Natural killer cell (primary cell): ENCODE measurements at places on chromosomes 4 and X. TPM values are rescaled to one million over a fixed set of nuclear protein-coding genes. Genes with fewer than 3 reads are reported as not detected.

The MAML3 gene
- 1.7 TPM for total RNA-seq

GRCh38 chrX:44456685-44457084 lies 86.0 kb downstream of the FUNDC1 start:
- H3K27ac ChIP-seq: no peak overlapping the region
- H3K4me1 ChIP-seq: no peaks in the 10 kb centered on the region
- no peak for DNase-seq

The POU3F4 gene
- total RNA-seq: not detected

DNA sequence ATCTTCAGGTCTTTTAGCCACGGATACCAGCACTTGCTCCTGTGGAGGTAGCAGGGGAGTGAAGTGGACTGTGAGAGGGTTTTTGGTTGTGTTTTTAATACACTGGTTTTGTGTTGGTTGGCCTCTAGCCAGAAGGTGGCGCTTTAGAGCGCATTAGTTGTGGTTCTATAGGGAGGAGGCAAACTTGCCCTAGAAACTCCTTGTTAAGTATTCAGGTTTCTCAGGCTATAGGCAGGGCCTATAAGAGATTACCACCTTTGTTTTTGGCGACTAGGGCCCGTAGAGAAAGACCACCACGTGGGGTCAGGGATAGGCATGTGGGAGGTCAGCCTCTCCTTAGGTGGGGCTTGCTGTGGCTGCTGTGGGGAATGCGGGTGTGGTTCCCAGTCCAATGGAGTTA lies 221.6 kb upstream of the SPANXN4 start:
- H3K27me3 ChIP-seq: no peaks in the 10 kb centered on the region
- DNase-seq: no peak
- no peaks in the 10 kb centered on the region for H3K4me1 ChIP-seq
- no peaks in the 10 kb centered on the region for H3K36me3 ChIP-seq

GRCh38 chr4:176393306-176394013 lies 73.7 kb downstream of the SPCS3 start:
- H3K36me3 ChIP-seq: no peaks in the 10 kb centered on the region
- DNase-seq: no peak
- H3K27me3 ChIP-seq: no peaks in the 10 kb centered on the region
- H3K4me1 ChIP-seq: no peaks in the 10 kb centered on the region
- H3K4me3 ChIP-seq: no peak overlapping the region

DNA sequence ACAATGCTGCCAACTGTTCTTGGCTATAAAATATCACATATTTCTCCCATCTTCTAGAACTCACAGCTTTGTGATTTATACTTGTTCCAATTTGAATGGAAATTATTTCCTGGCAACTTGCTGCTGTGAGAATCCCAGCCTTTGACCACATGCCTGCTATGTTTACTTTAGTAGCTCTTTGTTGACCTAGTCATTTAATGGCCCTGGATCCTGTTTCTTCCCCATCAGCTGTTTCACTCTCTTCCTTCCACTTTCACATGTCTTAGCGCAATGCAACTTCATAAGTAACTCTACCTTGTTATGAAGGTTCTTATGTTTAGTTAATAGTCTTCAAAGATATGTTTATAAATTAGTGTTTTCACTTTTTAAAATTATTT lies 1973.6 kb upstream of the AGA start:
- DNase-seq: no peak
- no peaks in the 10 kb centered on the region for H3K27me3 ChIP-seq
- no peak overlapping the region for H3K27ac ChIP-seq
- no peaks in the 10 kb centered on the region for H3K36me3 ChIP-seq
- no peaks in the 10 kb centered on the region for H3K4me1 ChIP-seq

DNA sequence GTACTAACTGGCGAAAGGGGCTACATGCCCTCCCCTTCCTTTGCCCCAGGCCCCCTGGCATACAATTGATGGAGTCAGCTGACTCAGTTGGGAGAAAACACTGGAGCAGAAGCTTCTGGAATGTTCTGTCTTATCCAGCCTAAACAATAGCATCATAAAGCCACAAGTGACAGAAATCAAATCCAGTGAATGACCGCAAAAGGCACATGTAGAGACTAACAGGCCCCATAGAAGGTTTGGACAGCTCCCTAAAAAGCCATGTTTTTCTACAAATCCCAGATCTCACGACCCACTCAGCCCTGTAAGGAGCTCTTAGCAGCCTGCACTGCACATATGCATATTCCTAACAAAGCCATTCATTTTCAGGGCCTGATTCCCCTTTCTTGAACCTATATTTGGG lies 25.1 kb downstream of the SCARB2 start:
- no peak for DNase-seq
- H3K27me3 ChIP-seq: no peaks in the 10 kb centered on the region
- no peak overlapping the region for H3K27ac ChIP-seq
- no peak overlapping the region for H3K4me3 ChIP-seq

GRCh38 chrX:135403374-135403773 lies 18.4 kb upstream of the SMIM10L2A start:
- H3K4me3 ChIP-seq: no peak overlapping the region
- peak; percentile 7 for DNase-seq
- H3K27ac ChIP-seq: no peak overlapping the region
- no peaks in the 10 kb centered on the region for H3K27me3 ChIP-seq

GRCh38 chrX:83845397-83845796 lies 15.5 kb upstream of the CYLC1 start:
- H3K27ac ChIP-seq: no peak overlapping the region
- H3K36me3 ChIP-seq: no peaks in the 10 kb centered on the region
- H3K4me3 ChIP-seq: no peak overlapping the region
- H3K4me1 ChIP-seq: no peaks in the 10 kb centered on the region

DNA sequence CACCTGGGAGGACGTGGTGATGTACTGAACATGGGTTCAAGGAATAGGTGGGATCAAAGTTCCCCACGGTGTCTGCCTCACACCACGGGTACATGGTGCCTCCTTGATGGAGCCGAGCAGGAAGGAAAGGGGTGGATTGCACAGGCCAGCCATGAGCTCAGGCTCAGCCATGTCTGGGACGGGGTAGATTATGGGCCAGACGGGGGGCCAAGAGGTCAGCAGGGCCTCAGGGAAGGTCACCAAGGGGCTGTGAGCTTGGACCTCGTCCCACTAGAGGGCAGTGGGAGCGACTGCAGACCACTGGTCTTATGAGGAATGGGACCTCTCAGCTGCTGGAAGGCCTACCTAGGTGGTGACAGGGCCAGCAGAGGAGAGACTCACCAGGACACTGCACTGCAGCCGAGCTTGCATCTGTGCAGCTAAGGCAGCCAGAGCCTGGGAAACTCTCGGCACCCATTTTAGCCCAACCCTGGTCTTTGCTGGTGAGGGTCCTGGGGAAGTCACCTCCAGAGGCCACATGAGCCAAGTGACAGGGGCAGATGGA lies 38.4 kb downstream of the JAKMIP1 start:
- no peak overlapping the region for H3K4me3 ChIP-seq
- peaks cover 4% of the 10 kb centered on the region for H3K4me1 ChIP-seq
- no peaks in the 10 kb centered on the region for H3K36me3 ChIP-seq
- DNase-seq: no peak
- no peaks in the 10 kb centered on the region for H3K27me3 ChIP-seq

DNA sequence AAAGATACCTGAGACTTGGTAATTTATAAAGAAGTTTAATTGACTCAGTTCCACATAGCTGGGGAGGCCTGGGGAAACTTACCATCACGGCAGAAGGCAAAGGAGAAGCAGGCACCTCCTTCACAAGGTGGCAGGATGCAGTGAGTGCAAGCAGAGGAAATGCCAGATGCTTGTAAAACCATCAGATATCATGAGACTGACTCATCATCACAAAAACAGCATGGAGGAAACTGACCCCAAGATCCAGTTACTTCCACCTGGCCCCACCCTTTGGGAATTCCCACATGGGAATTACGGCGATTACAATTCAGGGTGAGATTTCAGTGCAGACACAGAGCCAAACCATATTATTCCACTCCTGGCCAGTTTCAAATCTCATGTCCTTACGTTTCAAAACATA lies 514.7 kb upstream of the SPANXN1 start:
- H3K4me1 ChIP-seq: no peaks in the 10 kb centered on the region
- H3K4me3 ChIP-seq: no peak overlapping the region
- H3K27me3 ChIP-seq: no peaks in the 10 kb centered on the region
- no peaks in the 10 kb centered on the region for H3K36me3 ChIP-seq
- no peak overlapping the region for H3K27ac ChIP-seq

The RASSF6 gene
- 0.08 TPM for total RNA-seq

GRCh38 chr4:64893205-64893604 lies 484.0 kb upstream of the TECRL start:
- H3K4me3 ChIP-seq: no peak overlapping the region
- no peaks in the 10 kb centered on the region for H3K36me3 ChIP-seq
- no peaks in the 10 kb centered on the region for H3K4me1 ChIP-seq
- no peak overlapping the region for H3K27ac ChIP-seq
- H3K27me3 ChIP-seq: no peaks in the 10 kb centered on the region

The TMEM255A gene
- total RNA-seq: 1.4 TPM

- H3K4me3 ChIP-seq: no peak overlapping the region
- no peak overlapping the region for H3K27ac ChIP-seq
- no peaks in the 10 kb centered on the region for H3K27me3 ChIP-seq
- H3K4me1 ChIP-seq: no peaks in the 10 kb centered on the region
- no peaks in the 10 kb centered on the region for H3K36me3 ChIP-seq
Measured at GRCh38 chr4:131054489-131055019, 1958.6 kb downstream of the C4orf33 start.

- no peak for DNase-seq
- no peak overlapping the region for H3K4me3 ChIP-seq
- H3K27ac ChIP-seq: no peak overlapping the region
- no peaks in the 10 kb centered on the region for H3K27me3 ChIP-seq
- H3K4me1 ChIP-seq: no peaks in the 10 kb centered on the region
Measured at GRCh38 chr4:10200869-10201268, 84.3 kb upstream of the WDR1 start.

GRCh38 chr4:73836373-73837279 lies at the start of gene CXCL6:
TSS of gene CXCL6 (plus strand) at chr4:73836678. CDS start at chr4:73836751, 73 bp downstream.
- H3K4me1 ChIP-seq: peaks cover 2% of the 10 kb centered on the region
- no peak within 1 kb of the TSS for H3K27ac ChIP-seq
- no peaks in the 10 kb centered on the region for H3K36me3 ChIP-seq
- no peak for DNase-seq

DNA sequence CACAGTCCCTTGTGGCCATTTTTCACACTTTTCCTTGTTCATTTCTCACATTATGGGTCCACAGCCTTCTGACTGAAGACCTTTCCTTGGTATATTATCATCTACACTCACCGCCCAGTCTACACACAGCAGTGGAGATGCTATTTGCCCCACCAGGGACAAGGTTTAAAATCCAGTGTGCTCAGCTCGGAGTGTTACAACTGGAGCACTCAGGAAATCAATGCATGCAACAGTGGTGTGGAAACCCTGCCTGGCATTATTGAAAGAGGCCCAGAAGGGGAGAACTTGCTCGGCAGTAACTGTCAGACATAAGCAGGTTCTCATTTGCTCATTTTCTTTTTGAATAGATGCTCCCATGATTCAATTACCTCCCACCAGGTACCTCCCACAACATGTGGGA lies 340.9 kb downstream of the DHRSX start:
- no peak overlapping the region for H3K27ac ChIP-seq
- no peaks in the 10 kb centered on the region for H3K4me1 ChIP-seq
- H3K36me3 ChIP-seq: no peaks in the 10 kb centered on the region
- H3K27me3 ChIP-seq: no peaks in the 10 kb centered on the region
- no peak for DNase-seq

DNA sequence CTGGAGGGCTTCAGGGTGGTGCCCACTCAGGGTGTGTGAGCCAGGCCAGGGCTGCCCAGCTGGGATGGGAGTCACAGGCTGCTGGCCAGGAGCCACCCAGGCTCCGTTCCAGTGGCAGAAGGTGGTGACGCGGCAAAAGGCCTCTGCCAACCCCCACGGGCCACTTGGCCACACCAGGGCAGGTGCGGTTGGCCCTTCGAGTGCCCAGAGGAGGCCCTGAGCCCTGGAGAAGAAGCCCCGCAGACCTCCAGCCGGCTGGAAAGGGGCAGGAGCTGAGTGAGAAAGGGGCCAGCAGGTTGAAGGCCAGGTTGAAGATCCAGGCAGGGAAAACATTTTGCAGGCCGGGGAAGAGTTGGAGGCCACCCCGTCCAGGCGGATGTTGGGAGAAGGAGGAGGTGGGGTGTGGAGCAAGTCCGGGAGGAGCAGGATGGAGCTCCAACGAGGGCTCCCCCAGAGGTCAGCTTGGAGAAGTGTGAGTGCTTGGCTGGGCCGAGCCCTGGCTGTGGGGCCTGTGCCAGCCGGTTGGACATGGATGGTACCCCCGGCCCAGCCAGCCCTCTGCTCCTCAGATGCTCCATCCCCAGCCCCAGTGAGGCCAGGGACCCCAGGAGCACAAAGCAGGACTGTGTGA lies 2.8 kb upstream of the CPLX1 start:
- no peaks in the 10 kb centered on the region for H3K36me3 ChIP-seq
- DNase-seq: no peak
- peaks cover 29% of the 10 kb centered on the region for H3K27me3 ChIP-seq
- peaks cover 25% of the 10 kb centered on the region for H3K4me1 ChIP-seq

The UCP1 gene
- not detected for total RNA-seq

DNA sequence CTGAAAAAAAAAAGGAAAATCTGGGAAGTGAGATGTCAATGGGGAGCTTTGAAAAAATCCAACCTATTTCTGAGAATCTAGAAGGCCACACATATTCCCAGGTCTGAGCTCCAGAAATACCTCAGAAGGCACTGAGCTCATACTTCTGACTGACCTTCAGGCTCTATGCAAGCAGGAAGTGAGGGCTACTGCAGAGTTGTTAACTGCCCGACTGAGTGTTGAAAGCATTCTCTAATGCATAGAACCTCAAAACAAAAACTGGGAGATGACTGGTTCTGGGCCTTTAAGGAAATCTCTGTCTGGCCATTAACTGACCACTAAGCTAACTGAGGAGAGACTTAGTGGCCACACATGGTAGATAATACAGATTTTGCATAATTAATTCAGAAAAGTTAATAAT lies 7.6 kb upstream of the SPON2 start:
- H3K27me3 ChIP-seq: no peaks in the 10 kb centered on the region
- peaks cover 68% of the 10 kb centered on the region for H3K4me1 ChIP-seq
- no peaks in the 10 kb centered on the region for H3K36me3 ChIP-seq
- DNase-seq: no peak

- no peak overlapping the region for H3K27ac ChIP-seq
- no peak overlapping the region for H3K4me3 ChIP-seq
- H3K36me3 ChIP-seq: no peaks in the 10 kb centered on the region
- H3K27me3 ChIP-seq: no peaks in the 10 kb centered on the region
Measured at GRCh38 chr4:78645853-78646757, 94.5 kb downstream of the ANXA3 start.

The WAS gene
- 136 TPM for total RNA-seq

The PDLIM3 gene
- total RNA-seq: not detected

The HCCS gene
- total RNA-seq: 9.0 TPM

DNA sequence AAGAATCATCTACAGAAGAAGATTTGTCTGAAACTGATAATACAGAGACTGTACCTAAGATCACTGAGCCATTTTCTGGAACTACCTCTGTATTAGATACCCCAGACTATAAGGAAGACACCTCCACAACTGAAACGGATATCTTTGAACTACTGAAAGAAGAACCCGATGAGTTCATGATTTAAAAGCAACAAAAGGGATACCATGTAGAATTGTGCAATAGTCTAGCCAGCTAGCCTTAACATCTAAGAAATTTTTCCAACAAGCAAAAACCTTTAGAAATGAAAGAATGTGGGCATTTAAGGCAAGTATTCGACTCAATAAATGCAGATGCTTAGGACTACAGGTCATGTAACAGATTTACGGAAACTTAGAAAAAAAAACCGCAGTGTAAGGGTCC lies 1.3 kb downstream of the CABS1 start:
- no peak overlapping the region for H3K27ac ChIP-seq
- no peak for DNase-seq
- no peaks in the 10 kb centered on the region for H3K36me3 ChIP-seq
- H3K4me1 ChIP-seq: no peaks in the 10 kb centered on the region
- H3K4me3 ChIP-seq: no peak overlapping the region
